ENCODE measurements at places on chromosomes 1 and 21.

- no peak for DNase-seq
These were observed 4.6 kb downstream of the ZBTB48 start for GRCh38 chr1:6584126-6585080.

DNA sequence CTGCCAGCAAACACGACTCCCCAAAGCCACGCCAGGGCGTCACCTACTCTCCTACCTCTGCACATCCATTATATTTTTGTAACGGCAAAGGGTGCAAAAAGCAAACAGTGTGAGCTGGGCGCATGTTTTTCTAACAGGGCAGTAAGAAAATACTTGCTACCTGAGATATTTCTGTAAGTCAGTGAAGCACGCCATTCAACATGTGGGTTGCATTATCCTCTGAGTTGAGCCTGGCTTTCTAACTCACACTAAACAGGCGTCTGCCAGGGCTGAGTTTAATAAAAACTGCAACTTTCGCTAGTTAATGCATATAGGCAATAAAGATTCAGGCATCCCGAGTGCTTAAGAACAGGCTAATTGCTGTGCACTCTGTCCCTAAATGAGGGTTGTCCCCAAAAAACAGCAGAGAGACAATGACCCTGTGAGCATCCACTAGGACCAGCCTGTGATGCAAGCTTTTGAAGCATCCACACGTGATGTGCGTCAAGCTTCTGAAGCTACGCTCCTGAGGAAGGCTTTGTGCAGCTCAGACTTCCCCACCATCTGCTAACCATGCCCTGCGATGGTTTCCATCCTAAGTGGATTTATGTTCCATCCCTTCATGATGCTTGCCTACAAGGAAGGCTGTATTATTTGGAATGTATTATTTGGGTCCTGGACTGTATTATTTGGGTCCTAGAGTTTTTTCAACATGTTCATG lies 70.0 kb upstream of the SIM2 start:
- no peak for DNase-seq

DNA sequence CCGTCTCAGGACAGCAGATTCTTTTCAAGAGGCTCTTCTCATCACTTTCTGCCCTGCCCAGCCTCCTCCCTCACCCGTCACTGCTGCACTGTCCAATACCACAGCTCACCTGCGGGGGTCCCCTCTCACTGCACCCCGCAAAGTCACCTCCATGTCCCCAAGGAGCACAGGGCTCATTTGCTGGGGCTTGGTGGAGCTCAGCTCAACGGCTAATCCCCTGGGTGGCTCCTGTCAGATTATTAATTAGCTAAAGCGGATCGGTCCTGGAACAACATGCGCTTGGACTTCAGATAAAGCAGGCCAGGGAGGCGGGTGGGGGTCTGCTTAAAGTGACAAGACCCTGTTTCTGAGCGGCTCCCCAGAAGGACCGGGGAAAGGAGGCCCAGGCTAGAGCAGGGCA lies 43.1 kb downstream of the CASZ1 start:
- DNase-seq, result no peak

GRCh38 chr21:25370311-25370744 lies 237.0 kb downstream of the MRPL39 start:
- DNase-seq, result peak; percentile 27

DNA sequence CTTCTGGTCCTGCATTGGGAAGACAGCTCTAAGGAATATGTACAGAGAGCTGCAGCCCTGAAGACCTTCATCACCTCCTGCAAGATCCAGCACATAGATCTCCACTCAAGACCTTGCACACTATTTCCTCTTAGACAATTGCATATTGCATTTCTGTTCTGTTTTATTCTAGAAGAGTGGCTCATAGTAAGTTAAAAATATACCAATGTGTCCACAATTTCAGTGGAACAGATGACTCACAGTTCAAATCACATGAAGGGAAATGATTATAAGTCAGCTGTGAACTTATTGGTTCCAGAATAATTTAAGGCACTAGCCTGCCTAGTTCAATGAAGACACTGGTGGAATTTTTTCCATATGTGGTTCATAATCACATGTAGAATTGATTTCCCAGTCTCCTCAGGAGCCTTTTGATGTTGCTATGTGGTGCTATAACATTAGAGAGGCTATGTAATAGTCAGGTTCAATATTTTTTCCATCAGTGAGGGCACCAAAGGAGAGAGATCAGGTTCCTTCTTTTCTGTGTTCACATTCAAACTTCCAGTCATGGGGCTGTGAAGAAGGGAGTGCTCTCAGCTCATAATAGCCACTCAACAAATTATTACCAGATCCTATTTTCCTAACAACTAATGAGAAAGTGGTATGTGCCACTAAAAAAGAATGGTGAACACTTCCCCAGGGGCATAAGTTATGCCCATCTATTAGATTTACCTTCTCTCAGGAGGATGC lies 9.8 kb upstream of the AK5 start:
- DNase-seq, result no peak

GRCh38 chr1:24255226-24255625 lies 63.9 kb upstream of the GRHL3 start:
- no peak for DNase-seq

DNA sequence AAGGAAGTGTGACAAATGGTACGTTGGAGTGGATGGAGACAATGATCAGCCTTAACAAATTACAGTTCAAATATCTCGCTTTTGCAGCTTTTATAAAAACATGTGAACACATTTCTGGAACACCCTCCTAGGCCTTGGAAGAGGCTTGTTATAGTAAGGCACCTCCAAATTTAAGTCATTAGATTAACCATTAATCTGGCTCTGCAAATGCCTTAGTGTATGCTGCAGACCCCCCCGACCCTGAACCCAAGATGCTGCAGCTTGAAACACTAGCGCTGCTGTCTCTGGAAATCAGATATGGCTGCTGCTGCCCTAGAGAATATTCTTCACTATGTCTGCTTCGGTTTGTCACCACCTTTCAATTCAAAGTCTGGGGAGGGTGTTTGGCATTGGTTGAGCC lies 196.4 kb downstream of the MIS18A start:
- DNase-seq, result no peak

GRCh38 chr1:181143102-181143859 lies 54.8 kb downstream of the IER5 start:
- DNase-seq, result no peak

DNA sequence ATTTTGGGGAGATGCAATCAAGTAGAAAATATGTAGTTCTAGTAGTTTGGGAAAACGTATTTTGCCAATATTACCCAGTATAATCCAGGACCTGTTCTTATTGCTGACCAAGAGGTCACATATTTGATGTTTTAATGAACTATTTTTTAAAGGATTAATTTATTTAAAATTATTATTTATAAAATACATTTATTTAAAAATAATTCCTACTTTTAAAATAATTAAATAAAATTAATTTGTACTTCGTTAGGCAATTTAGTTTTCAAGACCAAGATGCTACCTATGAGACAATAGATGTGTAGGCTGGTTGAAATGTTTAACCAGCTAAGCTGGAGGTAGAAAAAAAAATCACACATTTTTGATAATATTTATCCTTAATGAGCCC lies 140.4 kb upstream of the BEND5 start:
- no peak for DNase-seq
